Stimulated activated CD4-positive, alpha-beta T cell treated with anti-CD3 and anti-CD28 coated beads, Interleukin-12 subunit alpha, Interleukin-12 subunit beta, amount 100 ng/mL, for 4 hours (primary cell): ENCODE measurements at places on chromosomes 11 and 22.

DNA sequence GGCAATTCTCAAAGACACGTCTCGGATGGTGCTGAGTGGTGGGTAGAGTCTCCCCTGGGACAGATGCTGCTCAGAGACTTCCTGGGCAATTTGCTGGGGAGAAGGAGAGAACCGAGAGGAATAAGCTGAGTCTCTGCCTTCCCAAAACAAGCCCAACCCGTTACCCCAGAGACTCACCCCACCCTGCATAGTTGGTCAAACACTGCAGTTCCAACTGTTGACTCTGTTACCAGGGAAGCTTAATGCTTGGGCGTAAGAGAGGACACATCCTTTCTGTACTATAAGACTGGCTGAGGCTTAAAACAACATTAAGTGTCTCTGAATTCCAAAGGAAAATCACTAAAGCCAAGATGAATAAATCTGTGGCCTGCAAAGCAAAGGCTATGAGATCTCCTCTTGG, 68.1 kb downstream of the CCDC81 start:
- DNase-seq = no peak

GRCh38 chr22:47215851-47216250, 453.4 kb downstream of the TBC1D22A start:
- DNase-seq = no peak

DNA sequence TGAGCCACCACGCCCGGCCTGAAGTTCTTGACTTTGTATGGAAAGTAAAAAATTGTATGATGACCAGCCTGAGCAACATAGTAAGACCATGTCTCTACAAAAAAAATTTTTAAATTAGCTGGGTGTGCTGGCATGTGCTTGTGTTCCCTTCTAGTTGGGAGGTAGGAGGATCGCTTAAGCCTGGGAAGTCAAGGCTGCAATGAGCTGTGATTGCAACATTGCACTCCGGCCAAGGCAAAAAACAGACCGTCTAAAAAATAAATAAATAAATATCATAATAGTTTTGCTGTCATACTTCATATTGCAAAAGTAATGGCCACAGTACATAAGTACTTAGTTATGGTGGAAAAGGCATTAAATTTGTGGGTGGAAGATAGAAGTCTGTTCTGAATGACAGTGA, 3.4 kb downstream of the AGBL2 start:
- no peak for DNase-seq

- no peak for DNase-seq
Measured at GRCh38 chr11:561148-562003, 606 bp downstream of the RASSF7 start.

GRCh38 chr22:21624120-21624879, 5.5 kb downstream of the YDJC start:
- peak; percentile 49 for DNase-seq

GRCh38 chr22:46588279-46589140, 31.7 kb upstream of the GRAMD4 start:
- no peak for DNase-seq

DNA sequence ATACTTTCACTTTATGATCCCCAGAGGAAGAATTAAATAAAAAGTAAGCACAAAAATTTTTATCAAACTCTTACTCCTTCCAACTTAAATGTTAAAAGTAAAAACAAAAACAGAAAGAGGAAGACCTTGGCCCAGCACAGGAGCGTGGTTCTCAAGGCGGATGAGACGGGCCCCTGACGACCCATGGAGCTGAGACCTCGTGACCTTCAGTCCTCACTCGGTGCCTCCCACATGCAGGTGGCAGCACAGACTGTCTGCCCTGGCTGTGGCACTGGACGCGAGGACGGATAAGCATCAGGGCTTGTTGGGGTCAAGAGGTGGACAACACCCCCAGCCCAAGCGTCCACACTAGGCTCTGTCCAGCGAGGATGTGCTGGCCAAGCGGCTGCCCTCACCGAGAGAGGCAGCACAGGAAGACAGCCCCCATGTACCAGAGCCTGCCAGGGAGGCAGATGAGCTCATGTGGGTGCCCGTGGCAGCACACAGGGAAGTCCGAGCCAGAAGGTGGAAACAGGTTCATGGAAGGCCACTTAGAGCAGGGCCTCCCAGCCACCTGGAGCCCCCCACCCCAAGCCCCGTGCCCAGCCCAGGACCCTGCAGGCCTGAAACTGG, 1389.8 kb downstream of the TBC1D22A start:
- no peak for DNase-seq

- no peak for DNase-seq
Measured at GRCh38 chr11:83687787-83688186, 401.6 kb upstream of the CCDC90B start.

- no peak for DNase-seq
Measured at GRCh38 chr11:110019675-110020074, 73.5 kb upstream of the ZC3H12C start.

DNA sequence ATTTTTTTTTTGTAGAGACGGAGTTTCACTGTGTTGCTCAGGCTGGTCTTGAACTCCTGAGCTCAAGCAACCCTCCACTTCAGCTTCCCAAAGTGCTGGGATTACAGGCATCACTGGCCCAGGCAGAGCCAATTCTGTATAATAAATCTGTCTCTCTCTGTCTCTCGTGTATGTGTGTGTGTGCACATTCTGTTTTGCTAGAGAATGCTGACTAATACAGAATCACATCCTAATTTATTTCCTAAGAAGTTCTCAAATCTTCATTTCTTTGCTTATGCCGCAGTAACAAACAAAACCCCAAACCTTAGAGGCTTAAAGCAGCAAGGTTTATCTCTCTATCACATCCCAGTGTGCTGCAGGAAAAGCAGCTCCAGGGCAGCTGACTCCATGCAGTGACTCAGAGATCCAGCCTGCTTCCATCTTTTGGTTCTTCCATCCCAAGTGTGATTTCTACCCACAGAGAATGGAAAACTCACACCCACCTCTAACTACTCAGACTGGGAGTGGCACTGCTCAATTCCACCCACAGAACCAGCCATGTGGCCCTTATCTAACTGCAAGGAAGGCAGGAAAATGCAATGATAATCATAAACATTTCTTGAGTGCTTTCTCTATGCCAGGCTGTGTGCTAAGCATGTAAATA, 35.1 kb upstream of the LRRC10B start:
- DNase-seq = no peak

- DNase-seq = no peak
Measured at GRCh38 chr11:78666675-78667160, 92.1 kb upstream of the NARS2 start.

DNA sequence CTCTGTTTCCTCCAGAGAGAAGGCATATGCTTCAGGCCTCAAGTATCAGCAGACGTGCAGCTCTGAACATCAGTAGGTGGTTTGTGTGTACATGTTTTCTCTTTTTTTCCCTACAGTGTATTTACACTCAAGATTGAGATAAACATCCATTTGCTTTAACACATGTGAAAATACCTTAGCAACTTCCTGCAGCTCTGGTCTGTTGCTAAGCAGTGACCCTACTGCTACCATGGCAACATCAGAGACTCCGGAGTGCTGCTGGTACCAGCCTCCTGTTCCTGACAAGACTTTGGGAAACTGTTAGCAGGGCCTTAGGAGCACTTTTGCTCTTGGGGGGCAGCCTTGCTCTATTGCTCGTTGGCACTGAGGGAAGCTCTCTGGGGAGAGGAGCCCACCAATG, 221.2 kb upstream of the PLET1 start:
- no peak for DNase-seq

- DNase-seq = no peak
Measured at GRCh38 chr22:46119729-46120419, 30.5 kb upstream of the PPARA start.

GRCh38 chr11:36346562-36347383, 50.7 kb downstream of the PRR5L start:
- no peak for DNase-seq

- no peak for DNase-seq
Measured at GRCh38 chr11:61092908-61093763, 9.2 kb upstream of the CD5 start.

GRCh38 chr22:40818192-40818746, 877 bp downstream of the SLC25A17 start:
- DNase-seq = no peak

DNA sequence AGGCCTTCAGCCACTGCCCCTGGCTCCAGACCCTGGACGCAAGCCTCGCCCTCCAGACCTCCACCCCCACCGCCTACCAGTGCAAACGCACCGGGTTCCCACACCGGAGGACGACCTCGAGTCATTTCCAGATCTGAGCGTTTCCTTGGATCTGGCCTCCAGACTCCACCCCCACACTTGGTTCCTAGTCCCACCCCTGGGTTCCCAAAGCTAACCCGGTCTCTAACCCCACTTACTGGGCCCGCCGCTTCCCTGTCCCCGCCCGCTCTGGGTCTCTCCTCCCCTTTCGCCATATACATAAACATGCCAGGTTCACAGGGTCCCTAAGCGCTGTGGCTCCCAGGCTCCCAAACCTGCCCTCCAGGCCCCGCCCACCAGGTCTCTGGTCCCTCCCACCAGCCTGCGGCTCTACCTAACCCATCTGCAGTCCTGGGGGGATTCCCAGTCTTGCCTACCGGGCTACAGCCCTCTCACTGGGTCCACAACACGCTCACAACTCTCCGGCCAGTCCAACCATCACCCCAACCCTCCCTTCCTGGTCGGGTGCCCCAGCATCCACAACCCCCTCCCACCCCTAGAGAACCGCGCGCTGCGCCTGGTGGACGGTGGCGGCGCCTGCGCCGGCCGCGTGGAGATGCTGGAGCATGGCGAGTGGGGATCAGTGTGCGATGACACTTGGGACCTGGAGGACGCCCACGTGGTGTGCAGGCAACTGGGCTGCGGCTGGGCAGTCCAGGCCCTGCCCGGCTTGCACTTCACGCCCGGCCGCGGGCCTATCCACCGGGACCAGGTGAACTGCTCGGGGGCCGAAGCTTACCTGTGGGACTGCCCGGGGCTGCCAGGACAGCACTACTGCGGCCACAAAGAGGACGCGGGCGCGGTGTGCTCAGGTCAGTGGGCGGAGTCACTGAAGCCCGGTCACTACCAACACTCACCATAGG, 36.7 kb downstream of the CD6 start:
- no peak for DNase-seq

- no peak for DNase-seq
Measured at GRCh38 chr11:69299023-69299461, 5.1 kb downstream of the MYEOV start.

- no peak for DNase-seq
Measured at GRCh38 chr22:18157714-18158028, 7.7 kb downstream of the USP18 start.

DNA sequence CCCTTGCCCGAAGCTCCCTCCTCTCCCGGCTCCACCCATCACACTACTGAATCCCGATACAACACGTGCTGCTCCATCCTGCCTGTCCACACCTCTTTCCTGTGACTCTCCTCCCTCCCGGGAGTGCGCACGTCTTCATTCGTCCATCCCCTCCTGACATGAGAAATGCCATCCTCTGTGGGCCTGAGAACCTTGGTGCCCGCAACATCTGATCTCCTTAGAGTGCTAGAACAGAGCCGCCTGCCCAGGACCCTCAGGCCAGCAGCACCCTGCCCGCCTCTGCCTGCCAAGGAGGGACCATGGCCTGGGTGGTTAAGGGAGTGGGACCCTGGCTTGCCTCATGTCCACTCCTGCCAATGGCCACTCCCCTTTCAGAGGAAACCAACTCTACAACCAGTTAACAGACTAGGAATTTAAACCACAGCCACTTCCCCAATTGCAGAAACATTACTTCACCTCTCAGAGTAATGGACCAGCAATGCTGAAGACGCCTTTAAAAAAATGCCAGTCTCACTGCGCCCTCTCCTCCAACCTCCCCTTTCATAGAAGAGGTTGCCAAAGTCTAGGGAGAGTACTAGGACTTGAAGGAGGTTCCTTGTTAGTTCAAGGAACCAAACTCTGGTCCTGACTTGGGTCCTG, 466.3 kb downstream of the OPCML start:
- no peak for DNase-seq

DNA sequence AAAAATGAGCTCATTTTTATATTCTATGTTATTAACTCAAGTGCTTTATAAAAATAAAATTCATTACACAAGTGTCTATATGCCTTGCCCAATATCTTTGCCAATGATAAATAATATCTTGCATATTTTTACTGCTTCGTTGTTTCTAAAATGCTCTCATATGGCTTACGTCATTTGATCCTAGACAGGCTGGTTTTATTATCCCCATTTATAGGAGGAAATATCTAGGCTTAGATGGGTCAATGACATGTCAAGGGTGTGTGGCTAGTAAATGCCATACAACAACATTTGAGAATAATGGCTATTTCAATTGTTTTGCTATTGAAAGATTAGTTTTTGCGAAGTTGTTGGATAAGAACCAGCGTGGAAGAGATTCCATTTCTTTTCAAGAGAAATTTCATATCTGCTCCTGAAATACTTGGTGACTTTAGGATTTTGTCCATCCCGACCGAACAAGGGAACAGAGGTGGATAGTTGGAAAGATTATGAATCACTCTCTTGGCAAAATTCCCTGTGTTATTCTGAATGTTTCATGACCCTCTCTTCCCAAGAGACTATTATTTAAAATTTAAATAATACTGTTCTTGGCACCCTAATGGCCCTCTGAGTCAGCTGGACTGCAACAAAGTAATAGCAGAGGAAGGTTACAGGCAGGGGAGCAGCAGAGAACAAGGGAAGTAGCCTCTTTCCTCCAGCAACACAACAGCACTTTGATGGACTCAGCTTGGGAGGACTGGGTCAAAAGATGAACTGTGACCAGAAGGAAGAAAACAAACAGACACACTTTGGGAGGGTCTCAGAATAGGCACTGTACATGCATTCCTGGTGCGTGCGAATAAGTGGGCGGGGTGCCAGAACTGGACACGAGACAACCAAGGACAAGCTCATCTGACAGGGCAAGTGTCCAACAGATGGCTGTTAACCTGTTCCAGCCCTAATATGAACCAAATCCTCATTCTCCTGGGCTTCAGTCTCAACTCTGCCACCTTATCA, 94.5 kb downstream of the ME3 start:
- no peak for DNase-seq

DNA sequence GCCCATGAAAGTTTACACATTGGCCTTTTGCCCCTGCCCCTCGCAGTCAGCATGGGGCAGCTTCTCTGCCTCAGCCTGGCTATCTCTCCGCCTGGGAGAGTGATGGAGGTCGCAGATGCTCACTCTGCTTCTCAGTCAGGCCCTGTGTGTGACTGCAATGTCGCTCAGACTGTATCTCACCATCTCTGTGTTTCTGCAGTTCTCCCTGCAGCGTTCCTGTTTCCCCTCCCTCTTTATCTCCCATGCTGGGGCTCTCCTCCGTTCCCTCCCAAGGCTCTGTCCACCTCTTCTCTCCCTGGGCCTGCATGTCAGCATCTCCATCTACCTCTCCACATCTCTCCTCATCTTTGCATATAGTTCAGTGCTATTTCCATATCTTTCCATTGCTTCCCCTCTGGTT, 38.1 kb downstream of the SLC22A12 start:
- DNase-seq = no peak

GRCh38 chr22:46373159-46373558, 37.6 kb downstream of the TRMU start:
- DNase-seq = no peak

DNA sequence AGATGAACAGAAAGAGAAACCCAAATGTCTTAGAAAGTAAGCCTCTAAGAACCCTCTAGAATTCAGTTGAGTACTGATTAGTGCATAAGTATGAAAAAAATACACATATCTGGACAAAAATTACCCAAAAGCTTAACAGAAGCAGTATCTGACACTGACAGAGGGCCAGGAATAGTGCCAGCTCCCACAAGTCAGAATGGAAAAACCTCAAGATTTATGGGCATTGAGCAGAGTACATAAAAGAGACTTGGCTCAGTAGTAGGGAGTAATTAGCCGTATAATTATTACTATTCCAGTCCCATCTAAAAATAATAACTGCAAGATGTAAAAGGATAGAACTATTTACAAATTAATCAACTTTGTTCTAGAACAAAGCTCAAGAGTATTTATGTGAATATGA, 834.5 kb downstream of the FAM181B start:
- no peak for DNase-seq

GRCh38 chr22:35597692-35598395, 19.3 kb downstream of the MB start:
- no peak for DNase-seq
